CD8-positive, alpha-beta T cell (primary cell): ENCODE measurements at places on chromosomes 11 and 22.

DNA sequence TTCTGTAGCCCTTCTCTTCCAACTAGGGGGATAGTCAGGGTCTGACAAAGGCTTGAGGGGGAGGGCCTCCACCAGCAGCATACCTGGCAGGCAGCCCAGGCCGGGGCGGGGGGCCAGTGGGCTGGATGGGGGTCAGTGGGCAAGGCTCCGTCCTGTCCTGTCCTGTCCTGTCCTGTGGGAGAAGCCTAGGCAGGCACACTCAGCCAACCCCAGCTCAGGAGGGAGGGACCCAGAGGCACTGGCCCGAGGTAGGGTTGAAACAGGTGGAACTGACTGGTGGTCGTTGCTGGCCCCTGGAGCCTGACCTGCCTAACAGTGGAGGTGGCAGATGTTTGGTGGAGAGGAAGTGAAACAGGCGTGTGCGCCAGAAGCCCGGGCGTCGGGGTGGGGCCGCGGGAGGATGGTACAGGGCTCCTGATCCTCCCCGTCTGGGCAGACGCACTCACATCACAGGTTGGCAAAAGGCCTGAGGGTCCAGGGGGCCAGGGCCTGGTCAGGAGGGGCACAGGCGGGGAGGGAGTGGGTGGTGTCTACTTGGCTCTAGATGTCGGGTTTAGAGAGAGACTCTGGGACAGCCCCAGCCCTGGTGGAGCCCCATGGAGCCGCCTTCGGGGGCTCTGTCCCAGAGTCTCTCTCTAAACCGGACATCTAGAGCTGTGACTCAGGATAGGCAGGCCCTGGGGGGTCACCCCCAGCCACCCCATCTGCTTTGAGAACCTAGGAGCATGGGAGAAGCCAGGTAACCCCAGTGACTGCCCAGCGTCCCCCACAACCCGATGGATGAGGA lies 32.5 kb upstream of the GRAMD4 start:
- DNase-seq, result no peak

- no peak for DNase-seq
Observed at GRCh38 chr11:44892843-44893242, 57.8 kb downstream of the TP53I11 start.

DNA sequence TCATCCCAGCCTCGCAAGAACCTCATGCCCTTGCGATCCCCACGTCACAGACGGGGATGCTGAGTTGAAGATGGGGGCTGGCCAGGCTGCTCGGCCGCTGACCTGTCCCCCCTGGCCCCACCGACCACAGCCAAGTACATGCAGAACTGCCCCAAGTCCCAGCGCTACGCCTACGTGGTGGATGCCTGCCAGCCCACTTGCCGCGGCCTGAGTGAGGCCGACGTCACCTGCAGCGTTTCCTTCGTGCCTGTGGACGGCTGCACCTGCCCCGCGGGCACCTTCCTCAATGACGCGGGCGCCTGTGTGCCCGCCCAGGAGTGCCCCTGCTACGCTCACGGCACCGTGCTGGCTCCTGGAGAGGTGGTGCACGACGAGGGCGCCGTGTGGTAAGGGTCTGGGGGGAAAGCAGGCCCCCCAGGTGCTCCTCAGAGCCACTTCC lies 10.0 kb downstream of the MUC5B start:
- no peak for DNase-seq

GRCh38 chr11:19244084-19244483 lies 3.3 kb upstream of the E2F8 start:
- DNase-seq, result no peak

GRCh38 chr11:29173660-29174062 lies 843.2 kb downstream of the KCNA4 start:
- no peak for DNase-seq
